ENCODE measurements at places on chromosomes 12 and 14.

GRCh38 chr14:94921456-94921855 is 151.5 kb upstream of the GSC start:
- no peak for DNase-seq

DNA sequence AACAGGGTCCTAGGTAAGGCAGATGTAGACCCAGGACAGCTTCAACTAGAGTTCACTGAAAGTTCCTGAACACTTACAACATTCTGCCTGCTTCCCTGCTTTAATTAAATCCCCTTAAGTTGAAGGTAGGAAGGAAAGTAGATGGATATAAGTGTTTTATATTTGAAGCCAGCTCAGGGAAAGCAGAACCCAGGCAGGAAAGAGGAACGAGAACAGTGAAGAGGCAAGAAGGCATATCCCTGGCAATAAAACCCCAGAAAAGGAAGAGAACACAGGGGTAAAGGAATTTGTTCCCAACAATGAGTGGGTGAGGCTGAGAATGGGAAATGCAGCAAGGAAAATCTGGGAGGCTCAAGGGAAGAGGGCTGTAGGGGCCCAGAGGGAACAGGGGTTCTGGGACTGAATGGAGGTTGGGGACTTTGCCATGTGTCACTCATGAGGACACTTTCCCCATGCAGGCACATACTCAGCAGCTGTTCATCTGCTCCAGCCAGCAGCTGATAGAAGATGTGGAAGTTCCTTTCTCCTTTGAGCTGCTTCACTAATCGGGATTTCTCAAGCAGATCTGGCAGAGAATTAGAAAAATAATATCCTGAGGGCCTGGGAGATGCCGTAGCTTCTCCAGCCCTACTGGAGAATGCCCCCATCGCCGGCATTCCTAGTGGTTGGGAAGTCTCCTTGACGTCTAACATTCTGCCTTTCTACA is 3.7 kb downstream of the MYO1A start:
- no peak for DNase-seq

DNA sequence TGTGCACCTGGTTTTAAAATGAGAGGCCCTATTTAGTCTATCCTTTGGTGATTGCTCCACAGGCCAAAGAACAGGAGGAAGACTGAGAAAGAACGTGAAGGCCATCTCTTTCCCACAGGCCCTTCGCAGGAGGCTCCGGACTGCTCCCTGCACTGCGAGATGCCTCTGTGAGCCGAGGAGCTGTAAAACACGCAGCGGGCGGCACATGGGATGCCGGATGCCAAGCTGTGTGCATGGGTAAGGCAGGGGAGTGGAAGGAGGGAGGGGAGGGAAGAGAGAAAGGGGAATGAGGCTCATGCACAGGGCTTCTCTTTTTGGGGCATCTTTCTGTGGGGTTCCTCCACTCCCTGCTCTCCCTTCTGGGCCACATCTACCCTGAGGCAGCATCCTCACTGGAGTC is 61.6 kb downstream of the SPTB start:
- no peak for DNase-seq

- DNase-seq = no peak
Observed at GRCh38 chr14:91005716-91006115, 54.7 kb downstream of the RPS6KA5 start.

DNA sequence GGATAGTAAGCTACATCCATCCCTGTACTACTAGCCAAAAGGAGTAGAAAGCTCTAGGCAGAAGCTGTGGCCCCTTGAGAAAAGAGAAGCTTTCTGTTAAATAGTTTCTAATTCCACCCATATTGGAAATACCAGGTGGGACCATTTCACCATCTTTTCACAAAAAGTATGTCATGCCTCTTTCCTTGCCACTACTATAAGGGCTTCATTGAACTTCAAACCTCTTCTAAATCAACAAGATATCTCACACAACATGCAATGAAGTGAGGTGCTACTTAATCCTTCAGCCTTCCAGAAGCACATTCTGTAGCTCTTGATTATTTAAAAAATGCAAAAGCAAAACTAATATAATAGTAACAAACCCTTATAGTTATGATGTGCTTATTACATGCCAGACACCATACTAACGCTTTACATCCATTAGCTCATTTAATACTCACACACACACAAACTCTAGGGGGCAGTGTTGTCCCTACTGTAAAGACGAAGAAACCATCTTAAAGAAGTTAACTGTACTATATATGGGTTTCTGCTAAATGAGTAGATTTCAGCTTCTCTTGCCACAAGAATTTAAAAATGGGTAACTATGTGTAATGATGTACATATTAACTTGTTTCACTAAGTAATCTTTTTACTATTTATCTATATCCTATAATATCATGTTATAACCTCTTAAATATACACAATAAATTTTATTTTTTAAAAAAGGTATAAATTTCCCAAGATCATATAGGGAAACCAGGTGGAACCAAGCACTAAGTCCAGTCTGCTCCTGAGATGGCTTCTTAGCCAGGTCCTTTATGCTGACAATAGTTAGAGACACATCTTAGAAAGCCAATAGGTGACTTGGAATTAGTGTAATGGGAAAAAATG is 124.4 kb downstream of the RPS29 start:
- peak; percentile 82 for DNase-seq

GRCh38 chr14:67396381-67396970 is 15.5 kb downstream of the PLEK2 start:
- no peak for DNase-seq

DNA sequence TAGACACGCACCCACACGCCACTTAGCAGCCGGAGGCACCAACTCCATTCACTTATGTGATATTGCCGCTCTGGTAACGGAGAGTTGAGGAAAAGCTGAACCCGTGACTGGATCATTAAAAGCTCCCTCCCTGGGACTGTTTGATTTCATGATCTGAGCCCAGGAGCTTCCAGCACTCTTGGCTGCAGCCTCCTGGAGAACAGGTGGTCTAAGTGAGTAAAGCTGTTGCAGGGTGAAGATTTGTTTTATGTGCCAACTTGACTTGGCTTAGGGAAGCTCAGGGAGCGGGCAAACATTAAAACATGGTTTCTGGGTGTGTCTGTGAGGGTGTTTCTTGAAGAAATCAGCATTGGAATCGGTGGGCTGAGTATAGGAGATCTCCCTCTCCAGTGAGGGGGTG is 16.9 kb upstream of the TMEM132C start:
- no peak for DNase-seq

DNA sequence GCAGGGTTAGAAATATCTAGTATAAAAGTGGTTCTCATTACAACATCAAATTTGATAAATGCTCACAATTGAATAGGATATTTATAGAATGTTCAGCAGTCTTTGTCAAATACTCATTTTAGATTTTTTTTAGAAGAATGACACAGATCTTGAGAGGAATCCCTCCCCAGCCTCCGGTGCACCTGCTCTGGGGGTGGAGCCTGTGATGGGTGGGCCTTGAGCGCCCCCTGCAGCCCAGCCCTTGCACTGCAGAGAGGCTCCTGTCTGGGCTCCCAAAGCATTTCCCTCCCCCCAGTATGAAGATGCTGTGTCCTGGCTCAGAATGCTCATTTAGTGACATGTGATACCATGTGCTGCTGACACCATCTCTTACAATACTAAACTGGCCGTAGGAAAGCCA is 792.3 kb downstream of the TMEM121 start:
- DNase-seq = peak; percentile 32

GRCh38 chr12:25069224-25069623 is 120.3 kb upstream of the BCAT1 start:
- DNase-seq = no peak

DNA sequence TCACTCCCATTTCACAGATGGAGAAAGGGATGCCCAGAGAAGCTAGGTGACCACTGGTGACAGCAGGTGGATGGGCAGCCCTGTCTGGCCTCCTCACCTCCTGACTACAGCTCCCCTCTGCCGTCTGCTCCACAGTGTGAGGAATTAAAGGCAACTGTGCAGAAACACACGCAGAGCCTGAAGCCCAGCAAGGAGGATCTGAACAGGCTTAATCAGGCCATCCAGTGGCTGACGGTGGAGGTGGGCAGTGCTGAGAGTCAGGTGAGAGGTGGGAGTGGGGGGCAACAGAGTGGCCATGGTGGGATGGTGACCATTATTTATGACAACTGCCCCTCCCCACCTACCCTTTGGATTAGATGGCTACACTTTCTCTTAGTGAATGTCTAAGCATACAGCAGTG is 1.2 kb downstream of the KRT86 start:
- no peak for DNase-seq

DNA sequence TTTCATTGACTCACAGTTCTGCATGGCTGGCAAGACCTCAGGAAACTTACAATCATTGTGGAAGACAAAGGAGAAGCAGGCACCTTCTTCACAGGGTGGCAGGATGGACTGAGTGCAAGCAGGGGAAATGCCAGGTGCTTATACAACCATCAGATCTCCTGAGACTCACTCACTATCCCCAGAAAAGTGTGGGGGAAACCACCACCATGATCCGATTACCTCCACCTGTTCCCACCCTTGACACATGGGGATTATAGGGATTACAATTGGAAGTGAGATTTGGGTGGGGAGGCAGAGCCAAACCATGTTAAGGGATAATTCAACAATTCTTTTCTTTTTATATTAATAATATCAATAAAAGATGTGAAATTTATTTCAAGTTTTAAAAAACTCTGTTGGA is 34.1 kb downstream of the CNTN1 start:
- no peak for DNase-seq

DNA sequence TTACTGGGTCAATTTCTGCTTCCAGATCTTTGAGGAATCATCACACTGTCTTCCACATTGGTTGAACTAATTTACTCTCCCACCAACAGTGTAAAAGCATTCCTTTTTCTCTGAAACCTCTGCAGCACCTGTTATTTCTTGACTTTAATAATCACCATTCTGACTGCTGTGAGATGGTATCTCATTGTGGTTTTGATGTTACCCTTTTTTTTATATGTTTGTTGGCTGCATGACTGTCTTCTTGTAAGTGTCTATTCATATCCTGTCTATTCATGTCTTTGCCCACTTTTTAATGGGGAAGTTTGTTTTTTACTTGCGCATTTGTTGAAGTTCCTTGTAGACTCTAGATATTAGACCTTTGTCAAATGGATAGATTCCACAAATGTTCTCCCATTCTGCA is 324.9 kb downstream of the NAV3 start:
- DNase-seq = no peak

- DNase-seq = no peak
Observed at GRCh38 chr12:13603953-13604352, 377.4 kb downstream of the GRIN2B start.

GRCh38 chr14:100203962-100204834 is 34.7 kb upstream of the YY1 start:
- DNase-seq = no peak

GRCh38 chr14:72664651-72665050 is 229.2 kb downstream of the DPF3 start:
- no peak for DNase-seq

DNA sequence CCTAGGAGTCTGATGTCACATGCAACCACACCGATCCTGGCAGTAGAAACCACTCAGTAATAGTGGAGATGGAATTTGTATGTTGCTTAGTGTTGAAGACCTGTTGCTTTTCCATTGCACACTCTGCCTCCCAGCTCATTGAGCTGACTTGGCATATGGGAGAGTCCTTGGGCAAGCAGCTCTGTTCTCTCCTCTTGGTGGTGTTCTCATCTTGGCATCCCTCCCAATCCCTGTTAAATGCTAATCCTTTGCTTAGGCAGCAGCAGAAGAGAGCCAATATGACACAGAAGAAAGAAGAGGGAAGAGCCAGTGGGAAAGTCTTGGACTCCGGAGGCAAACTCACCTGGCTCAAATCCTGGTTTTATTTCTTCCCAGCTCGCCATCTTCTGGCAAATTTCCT is 178.0 kb upstream of the CAND1 start:
- DNase-seq = no peak

GRCh38 chr12:3038926-3039510 is 38.2 kb upstream of the TSPAN9 start:
- no peak for DNase-seq

GRCh38 chr12:55727643-55728185 is 1.1 kb downstream of the CD63 start:
- no peak for DNase-seq

DNA sequence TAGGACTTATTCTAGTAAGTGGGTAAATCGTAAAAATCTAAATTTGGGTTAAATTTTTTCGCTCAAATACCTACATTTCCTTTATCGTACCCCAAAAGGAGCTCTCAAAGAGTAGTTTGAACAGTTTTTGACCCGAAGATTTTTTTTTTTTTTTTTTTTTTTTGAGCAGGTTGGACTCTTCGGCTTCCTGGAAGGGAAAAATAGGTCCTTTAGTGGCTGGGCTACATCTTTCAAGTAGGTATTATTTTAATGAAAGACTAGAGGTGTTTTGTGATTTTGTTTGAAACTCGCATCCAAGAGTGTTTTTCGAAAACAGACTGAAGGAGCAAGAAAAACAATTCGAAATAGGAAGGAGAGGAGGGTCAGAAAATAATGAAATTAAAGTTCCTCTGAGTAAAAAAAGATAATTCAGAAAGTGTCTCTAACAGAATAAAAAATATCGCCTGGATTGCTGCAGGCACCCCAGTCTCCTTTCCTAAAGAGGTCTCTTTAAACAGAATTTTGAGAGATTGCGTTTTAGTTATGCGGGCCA is 6.0 kb downstream of the CDKN1B start:
- no peak for DNase-seq

- no peak for DNase-seq
Observed at GRCh38 chr14:88935083-88935482, 110.6 kb downstream of the TTC8 start.

GRCh38 chr14:91844029-91844428 is 23.3 kb downstream of the TC2N start:
- DNase-seq = no peak

DNA sequence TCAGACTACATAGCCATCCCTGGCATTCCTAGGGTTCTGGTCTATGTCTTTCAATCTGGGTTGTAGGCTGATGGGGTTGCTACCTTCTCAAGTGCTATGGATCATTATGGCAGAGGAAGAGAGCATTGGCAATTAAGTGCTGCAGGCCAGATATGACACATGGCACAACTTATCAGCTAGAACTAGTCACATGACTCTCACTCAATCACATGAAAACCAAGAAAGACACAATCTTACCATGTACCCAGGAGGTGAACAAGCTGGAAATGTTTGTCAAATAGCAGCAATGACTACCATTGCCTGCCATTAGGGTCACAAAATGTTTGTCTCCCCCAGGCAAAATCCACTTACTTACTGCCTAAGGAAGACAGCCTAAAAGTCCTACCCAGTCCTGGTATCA is 80.4 kb downstream of the GALNT8 start:
- DNase-seq = no peak

GRCh38 chr12:56634837-56635791 is 5.0 kb upstream of the BAZ2A start:
- DNase-seq = peak; percentile 68

- DNase-seq = no peak
Observed at GRCh38 chr12:101782273-101782731, 43.0 kb upstream of the SYCP3 start.

GRCh38 chr12:47787596-47788319 is 14.7 kb downstream of the SLC48A1 start:
- no peak for DNase-seq

Measured in CD4-positive, alpha-beta T cell treated with Interleukin-2 at 100 ng/mL for 4 hours (primary cell).